ENCODE measurements at places on chromosomes 11 and 22.

- DNase-seq = no peak
These were observed 6.8 kb upstream of the HEPACAM start for GRCh38 chr11:124942466-124943253.

DNA sequence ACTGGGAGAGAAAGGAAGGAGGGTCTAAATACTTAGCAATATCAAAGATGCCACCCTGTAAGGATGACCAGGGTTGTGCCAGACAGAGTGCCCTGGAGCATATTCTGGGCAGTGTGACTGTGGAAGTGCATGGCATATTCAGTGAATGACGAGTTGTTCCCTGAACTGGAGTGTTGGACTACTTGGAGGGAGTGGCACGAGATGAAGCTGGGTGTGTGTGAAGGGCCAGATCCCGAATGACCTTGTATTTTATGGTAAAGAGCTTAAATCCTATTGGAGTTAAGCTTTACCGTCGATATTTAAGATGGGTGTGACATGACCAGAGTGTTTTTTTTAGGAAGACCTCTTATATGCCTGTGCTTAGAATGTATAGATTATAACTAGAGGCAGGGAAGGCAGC lies 48.8 kb downstream of the STIM1 start:
- no peak for DNase-seq

- DNase-seq = no peak
These were observed 713.9 kb downstream of the BRD1 start for GRCh38 chr22:49113758-49114157.

DNA sequence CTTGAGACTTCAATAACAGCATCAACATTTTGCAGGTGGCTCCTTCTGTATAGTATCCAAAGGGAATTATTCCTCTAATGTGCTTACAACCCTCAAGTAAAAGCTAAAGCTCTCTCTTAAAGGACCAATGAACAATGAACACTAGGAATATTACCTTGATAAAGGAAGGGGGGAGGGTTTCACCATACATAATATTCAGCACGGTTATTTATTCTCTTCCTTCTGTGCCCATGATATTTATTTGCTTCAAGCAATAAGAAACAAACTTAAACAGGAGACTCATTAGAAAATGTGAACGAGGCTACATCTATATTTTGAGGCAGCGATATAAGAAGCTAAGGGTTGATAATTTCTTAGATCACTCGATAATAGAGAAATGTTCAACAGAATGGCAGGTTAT lies 21.2 kb downstream of the BLID start:
- no peak for DNase-seq

GRCh38 chr11:77151804-77152509 lies 23.9 kb downstream of the MYO7A start:
- peak; percentile 18 for DNase-seq

GRCh38 chr11:5891216-5891800 lies 1.7 kb upstream of the OR52E5 start:
- DNase-seq = no peak

DNA sequence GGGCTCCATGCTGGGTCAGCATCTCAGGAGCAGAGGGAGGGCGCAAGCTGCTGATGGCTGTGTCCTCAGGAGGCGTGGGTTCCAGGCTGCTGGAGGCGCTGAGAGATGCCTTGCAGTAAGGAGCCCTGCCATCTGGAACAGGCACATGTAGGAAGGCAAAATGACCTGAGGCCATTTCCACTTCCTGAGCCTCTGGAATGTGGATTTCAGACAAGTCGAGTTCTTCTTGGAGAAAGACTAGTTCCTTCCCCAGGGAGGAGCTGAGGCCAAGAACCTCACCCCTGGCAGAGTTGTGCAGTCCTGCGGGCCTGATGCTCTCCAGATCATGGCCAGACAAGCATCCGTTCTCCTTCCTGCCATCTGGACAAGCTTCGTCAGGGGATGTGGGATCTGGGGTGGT lies 19.3 kb downstream of the HPS4 start:
- DNase-seq = no peak

GRCh38 chr11:1387521-1387920 lies 2.2 kb upstream of the BRSK2 start:
- DNase-seq = no peak

DNA sequence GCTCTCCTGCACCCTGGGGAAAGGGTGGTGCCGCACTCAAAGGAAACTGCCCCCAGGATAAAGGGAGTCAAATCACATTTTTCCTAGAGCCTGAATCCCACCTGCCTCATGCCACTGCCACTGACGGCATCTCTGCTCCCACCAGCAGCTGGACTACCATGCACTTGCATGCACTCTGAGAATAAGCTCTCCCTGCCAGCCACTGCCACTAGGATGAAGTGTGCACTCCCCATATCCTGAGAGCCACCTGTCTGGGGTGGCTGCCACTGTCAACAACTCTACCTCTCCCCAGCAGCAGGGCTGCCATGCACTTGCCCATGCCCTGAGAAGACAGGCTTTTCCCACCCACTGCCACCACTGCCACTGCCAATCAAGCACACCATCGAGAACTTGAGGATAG lies 31.6 kb downstream of the MRGPRX4 start:
- no peak for DNase-seq
